ENCODE measurements at places on chromosomes 13 and 19.

- no peak for DNase-seq
Observed at GRCh38 chr13:94596575-94596971, 621 bp upstream of the TGDS start.

DNA sequence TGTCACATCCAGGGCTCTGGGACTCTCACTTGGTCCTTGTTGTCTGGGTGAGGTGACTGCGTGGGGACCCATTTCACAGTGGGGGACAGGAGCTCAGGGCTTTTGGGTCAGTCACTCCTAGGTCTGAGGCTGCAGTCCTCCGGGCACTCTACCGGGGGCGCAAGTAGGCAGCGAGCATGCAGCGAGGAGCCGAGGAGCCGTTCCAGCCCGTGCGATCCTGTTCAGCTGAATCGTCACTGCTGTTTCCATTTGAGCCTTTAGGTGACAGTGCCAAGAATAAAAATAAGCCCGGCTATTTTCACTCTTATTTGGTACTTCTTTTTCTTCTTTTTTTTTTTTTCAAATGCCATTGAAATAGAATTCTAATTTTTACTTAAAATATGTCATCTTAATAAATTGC is 126.5 kb downstream of the ZNF536 start:
- DNase-seq, result peak; percentile 3

- no peak for DNase-seq
Observed at GRCh38 chr13:65631078-65631477, 1599.1 kb downstream of the PCDH9 start.

GRCh38 chr19:4371247-4372164 is 28.1 kb downstream of the MPND start:
- DNase-seq, result no peak

DNA sequence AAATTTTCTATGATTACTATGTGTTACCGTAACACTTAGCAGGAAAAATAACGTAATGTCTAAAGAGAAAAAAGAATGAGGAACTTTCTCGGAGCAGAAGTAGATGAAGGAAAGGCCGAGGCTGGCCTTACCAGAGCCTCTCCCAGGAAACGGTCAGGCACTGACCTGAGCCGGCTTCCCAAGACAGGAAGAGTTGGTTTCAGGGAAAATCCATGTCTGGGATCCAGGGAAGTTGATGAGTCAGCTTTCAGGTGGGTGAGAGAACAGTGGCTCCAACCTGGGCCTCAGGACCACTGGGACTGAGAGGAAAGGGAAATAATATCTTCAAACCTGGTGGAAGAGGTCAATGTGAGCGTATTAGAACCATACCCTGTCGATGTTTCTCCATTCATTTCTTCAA is 93.3 kb upstream of the UBL3 start:
- DNase-seq, result no peak

DNA sequence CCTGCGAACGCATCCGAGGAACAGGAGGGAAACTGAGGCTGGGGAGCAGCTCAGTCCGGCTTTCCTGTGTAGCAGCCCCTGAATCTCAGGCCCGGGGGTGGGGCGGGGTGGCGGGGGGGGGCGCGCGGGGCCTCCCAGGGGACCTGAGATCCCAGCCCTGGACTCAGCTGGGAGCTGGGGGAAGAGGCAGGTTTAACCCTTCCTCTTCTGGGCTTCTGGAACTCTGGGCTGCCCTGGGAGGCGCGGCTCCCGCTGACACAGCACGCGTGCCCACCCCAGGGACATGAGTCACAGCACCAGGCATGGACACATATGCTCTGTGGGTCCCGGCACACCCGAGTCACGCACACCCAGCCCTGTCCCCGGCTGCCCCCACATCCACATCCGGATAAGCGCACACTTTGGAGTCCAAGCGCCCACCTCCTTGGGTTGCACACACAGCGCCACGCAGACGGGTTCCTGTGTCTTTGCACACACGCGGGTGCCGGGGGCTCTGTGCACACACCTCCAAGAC is 3.5 kb upstream of the CIRBP start:
- no peak for DNase-seq

DNA sequence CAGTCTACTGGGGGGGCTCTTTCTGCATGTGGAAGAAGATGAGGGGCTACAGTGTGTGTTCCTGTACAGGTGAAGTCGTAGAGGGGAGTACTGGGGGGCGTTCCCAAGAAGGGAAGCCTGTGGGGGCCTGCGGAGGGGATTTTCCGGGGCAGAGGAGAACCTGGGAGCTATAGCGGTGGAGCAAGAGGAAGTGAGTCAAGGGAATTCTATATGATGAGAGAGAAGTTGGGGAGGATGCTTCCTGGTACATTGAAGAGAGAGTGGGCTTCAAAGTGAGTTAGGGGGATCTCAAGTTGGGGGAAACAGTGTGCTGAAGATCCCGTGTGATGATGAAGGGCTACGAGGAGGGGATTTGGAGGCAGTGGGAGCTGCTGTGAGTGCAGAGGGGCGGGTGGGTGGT is 1.9 kb upstream of the CACNG8 start:
- DNase-seq, result no peak

- DNase-seq, result no peak
Observed at GRCh38 chr13:30147015-30147414, 160.3 kb downstream of the KATNAL1 start.

DNA sequence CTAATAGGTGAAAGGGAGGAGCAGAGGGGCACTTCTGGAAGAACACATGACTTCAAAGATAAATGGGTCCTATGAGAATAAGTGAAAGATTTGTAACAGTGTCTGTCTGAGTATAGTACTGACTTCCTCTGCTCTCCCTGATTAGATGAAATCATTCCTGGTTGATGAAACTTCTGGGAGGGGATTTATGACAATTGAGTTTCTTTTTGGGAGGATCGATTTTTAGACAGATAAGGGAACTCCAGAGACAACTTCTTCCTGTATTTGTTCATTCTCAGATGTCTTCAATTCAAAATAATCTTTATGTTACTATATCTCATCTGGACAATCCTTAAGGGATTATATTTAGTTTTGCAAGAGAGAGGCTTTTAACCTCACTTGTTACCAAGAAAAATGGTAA is 20.0 kb downstream of the SETDB2 start:
- no peak for DNase-seq

GRCh38 chr13:72198042-72198441 is 331.0 kb upstream of the DACH1 start:
- no peak for DNase-seq

DNA sequence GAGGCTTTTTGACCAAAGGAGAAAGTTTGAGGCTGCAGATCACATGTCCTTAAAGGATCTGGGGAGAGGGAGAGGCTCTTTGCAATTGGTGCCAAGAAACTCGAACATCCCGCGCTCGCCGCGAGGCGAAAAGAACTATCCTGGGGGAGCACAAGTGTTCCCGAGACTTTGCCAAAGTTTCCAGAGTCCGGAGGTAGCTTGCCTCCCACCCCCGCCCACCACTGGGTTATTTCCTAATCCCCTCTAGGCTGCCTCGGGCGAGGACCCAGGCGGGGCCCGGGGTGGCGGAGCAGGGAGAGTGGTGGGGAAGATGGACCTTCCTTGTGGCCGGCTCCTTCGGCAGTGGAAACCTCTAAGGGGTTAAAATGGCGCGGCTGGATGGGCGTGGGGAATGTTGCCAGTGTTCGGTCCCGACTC is 114.5 kb downstream of the KCNRG start:
- DNase-seq, result no peak

- DNase-seq, result no peak
Observed at GRCh38 chr13:114318624-114319023, 4.3 kb downstream of the CHAMP1 start.
